T-cell (primary cell): ENCODE measurements at places on chromosomes 12 and 14.

DNA sequence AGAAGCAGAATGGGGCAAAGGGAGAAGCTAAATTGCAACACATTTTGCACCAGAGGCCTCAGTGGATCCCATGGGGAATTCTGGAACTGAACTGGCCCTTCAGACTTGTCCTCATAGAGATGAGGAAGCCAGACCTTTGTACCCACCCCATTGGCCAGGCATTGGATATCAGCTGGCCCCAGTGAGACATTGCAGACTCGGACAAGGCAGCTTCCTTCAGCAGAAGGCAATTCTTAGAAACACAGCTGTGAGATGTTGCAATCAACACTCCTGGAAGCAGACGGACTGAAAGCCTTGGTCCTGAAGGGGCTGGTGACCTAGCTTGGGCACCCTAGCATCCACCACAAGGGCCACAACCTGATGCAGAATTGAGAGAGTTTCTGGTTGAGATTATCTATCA is 218.1 kb downstream of the MSRB3 start:
- no peaks in the 10 kb centered on the region for H3K27me3 ChIP-seq
- H3K27ac ChIP-seq, result no peak overlapping the region
- no peak for DNase-seq
- no peak overlapping the region for H3K4me3 ChIP-seq

- H3K27me3 ChIP-seq, result no peaks in the 10 kb centered on the region
- H3K27ac ChIP-seq, result peak overlapping the region; percentile 72
- peak; percentile 35 for DNase-seq
- H3K4me1 ChIP-seq, result peaks cover 37% of the 10 kb centered on the region
- H3K4me3 ChIP-seq, result no peak overlapping the region
Measured at GRCh38 chr14:65927931-65928356, 515.4 kb downstream of the FUT8 start.

DNA sequence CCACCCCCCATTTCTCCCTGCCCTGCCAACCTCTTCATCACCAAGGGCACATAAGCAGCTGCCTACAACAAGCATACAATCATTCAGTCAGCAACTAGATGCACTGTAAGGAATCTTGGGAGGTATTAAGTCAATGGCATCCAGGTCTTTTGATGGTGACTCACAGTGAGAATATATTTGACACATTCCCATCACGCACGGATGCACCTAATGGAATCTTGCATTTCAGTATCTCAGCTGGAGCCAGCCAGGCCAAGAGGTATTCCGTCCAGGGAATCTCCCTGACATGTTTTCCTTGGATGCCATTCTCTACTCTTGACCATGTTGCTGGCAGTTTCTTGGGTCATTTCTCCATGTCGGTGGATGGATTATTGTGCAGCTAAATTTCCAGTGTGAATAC is 73.9 kb upstream of the CAPRIN2 start:
- H3K36me3 ChIP-seq, result no peaks in the 10 kb centered on the region
- no peak for DNase-seq
- H3K27ac ChIP-seq, result no peak overlapping the region
- H3K4me1 ChIP-seq, result no peaks in the 10 kb centered on the region

DNA sequence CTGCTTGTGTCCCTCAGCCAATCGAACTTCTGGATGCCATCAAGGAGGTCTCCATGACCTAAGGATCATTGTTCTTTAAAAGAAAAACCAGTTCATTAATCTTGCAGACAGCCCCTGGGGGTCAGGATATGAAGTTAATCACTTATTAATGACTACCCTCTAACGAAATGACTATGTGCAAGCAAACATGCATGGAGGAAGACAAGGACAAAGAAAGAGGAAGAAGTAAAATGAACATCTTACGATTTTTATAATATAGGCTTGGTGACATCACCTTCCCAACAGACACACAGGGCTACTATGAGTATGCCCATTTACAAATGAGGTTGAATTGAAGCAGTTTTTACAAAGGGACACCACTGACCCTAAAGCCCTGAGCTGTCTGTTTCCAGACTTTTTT is 111.1 kb upstream of the AMIGO2 start:
- peak overlapping the region; percentile 67 for H3K27ac ChIP-seq
- no peaks in the 10 kb centered on the region for H3K36me3 ChIP-seq
- DNase-seq, result no peak
- no peak overlapping the region for H3K4me3 ChIP-seq
- no peaks in the 10 kb centered on the region for H3K27me3 ChIP-seq

GRCh38 chr14:49733836-49734235 is 34.1 kb upstream of the KLHDC2 start:
- no peak for DNase-seq
- H3K36me3 ChIP-seq, result no peaks in the 10 kb centered on the region
- H3K4me3 ChIP-seq, result no peak overlapping the region
- H3K27me3 ChIP-seq, result no peaks in the 10 kb centered on the region

- no peaks in the 10 kb centered on the region for H3K27me3 ChIP-seq
- H3K4me1 ChIP-seq, result peaks cover 35% of the 10 kb centered on the region
- DNase-seq, result no peak
- no peaks in the 10 kb centered on the region for H3K36me3 ChIP-seq
- no peak overlapping the region for H3K4me3 ChIP-seq
Measured at GRCh38 chr12:66768293-66768692, 89.4 kb upstream of the GRIP1 start.
